Liver (tissue), 10 donors: ENCODE measurements at places on chromosomes 13 and 19. TPM values are rescaled to one million over a fixed set of nuclear protein-coding genes. Genes with fewer than 3 reads are reported as not detected.

- H3K27ac ChIP-seq, result no peak overlapping the region
- no peaks in the 10 kb centered on the region for H3K4me1 ChIP-seq
- no peaks in the 10 kb centered on the region for H3K27me3 ChIP-seq
Measured at GRCh38 chr19:21848706-21849105, 12.7 kb upstream of the ZNF43 start.

DNA sequence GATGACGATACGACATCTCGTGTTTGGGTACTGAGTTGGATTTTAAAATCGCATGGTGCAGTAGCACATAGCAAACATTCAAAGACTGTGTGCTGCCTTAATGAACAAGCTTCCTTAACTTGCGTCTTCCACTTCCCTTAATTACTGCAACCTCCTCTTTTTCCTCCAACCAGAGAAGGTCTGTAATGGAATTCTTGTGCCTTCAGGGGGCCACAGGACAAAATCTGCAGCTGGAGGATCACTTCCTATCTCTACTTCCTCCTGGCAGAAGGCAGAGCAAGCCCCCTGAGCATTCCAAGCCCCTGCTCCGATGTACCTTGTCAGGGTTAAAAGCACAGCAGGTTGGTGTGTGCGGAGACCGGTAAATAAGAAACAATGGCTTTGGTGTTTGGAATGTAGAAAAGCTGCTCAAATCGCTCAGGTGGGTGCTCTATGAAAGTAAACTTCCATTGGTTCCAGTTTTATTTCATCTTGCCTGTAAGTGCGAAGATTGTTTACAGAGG is 151.3 kb upstream of the UQCRFS1 start:
- no peak overlapping the region for H3K27ac ChIP-seq
- no peak for DNase-seq
- no peaks in the 10 kb centered on the region for H3K4me1 ChIP-seq

The SMIM24 gene
- polyA plus RNA-seq, result 2.7 TPM

GRCh38 chr13:67071918-67072598 is 158.1 kb downstream of the PCDH9 start:
- H3K4me3 ChIP-seq, result no peak overlapping the region
- H3K27me3 ChIP-seq, result no peaks in the 10 kb centered on the region
- H3K36me3 ChIP-seq, result no peaks in the 10 kb centered on the region
- H3K27ac ChIP-seq, result no peak overlapping the region

GRCh38 chr13:75263741-75264407 is 218.1 kb downstream of the TBC1D4 start:
- H3K27ac ChIP-seq, result no peak overlapping the region
- no peak for DNase-seq
- no peaks in the 10 kb centered on the region for H3K27me3 ChIP-seq
- H3K4me3 ChIP-seq, result no peak overlapping the region
- no peaks in the 10 kb centered on the region for H3K4me1 ChIP-seq
- H3K36me3 ChIP-seq, result no peaks in the 10 kb centered on the region

The B3GNT8 gene
- 0.82 TPM for polyA plus RNA-seq

- H3K27me3 ChIP-seq, result no peaks in the 10 kb centered on the region
- H3K36me3 ChIP-seq, result peaks cover 8% of the 10 kb centered on the region
- H3K4me1 ChIP-seq, result peaks cover 21% of the 10 kb centered on the region
- DNase-seq, result no peak
Measured at GRCh38 chr19:49678985-49679770, 2.1 kb downstream of the PRMT1 start.

GRCh38 chr13:38440666-38441065 is 91.0 kb downstream of the UFM1 start:
- H3K4me1 ChIP-seq, result no peaks in the 10 kb centered on the region
- no peaks in the 10 kb centered on the region for H3K36me3 ChIP-seq
- no peak for DNase-seq
- H3K27ac ChIP-seq, result no peak overlapping the region
- H3K27me3 ChIP-seq, result no peaks in the 10 kb centered on the region
- H3K4me3 ChIP-seq, result no peak overlapping the region

The SDHAF1 gene
- 21.7 TPM for polyA plus RNA-seq

The IGFL3 gene
- not detected for polyA plus RNA-seq

The CASP14 gene
- not detected for polyA plus RNA-seq

GRCh38 chr13:51397262-51397941 is 55.4 kb downstream of the INTS6 start:
- H3K4me3 ChIP-seq, result no peak overlapping the region
- no peak for DNase-seq
- no peaks in the 10 kb centered on the region for H3K27me3 ChIP-seq
- H3K4me1 ChIP-seq, result peaks cover 2% of the 10 kb centered on the region

The URAD gene
- polyA plus RNA-seq, result not detected

The GNG7 gene
- 1.9 TPM for polyA plus RNA-seq
